Fibroblast of skin of right biceps (primary cell): ENCODE measurements at places on chromosomes 3 and 15.

DNA sequence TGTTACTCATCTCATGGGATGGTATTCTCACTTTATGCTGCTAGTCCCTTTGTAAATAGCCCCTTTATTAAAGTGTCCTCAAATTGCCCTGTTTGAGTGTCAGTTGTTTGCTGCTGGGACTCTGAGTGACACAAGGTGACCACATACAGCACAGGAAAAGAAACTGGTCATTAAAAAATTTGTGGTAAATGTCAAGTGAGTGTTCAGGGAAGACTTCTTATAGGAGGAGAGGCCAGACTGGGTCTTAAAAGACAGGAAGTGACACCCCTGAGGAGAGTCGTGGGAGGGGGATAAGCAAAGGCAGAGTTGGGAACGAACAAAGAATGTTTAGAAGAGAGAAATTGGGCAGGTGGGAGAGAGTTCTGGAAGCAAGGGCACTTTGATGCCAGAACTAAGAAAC, 35.2 kb downstream of the CCR3 start:
- DNase-seq, result no peak

- DNase-seq, result no peak
Measured at GRCh38 chr3:18968120-18968519, 180.2 kb upstream of the KCNH8 start.

DNA sequence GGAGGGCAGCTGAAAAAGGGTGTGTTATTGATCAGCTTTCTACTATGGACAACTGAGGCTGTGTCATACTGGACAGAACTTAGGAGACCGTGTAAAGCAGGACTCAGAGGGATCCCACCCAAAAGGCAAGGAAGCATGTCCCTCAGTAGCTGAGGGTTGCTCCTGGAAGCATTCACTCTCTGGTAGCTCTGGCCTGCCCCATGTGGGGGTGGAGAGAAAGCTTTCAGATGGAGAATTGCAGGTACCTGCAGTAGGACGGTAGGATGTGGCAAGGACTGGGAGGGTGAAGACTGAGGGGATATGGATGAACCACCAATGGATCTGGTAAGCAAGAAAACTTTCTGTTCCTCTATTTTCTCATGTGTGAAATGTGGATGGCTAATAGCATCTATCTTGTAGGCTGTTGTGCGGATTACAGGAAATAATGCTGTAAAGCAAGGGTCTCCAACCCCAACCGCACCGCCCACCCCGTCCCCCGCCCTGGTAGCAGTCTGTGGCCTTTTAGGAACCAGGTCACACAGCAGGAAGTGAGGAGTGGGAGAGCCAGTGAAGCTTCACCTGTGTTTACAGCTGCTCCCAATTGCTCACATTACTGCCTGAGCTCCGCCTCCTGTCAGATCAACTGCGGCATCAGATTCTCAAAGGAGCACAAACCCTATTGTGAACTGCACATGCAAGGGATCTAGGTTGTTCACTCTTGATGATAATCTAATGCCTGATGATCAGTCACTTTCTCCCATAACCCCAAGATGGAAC, 157.7 kb upstream of the PROK2 start:
- DNase-seq, result no peak

- no peak for DNase-seq
Measured at GRCh38 chr3:140170612-140171011, 235.6 kb downstream of the CLSTN2 start.

DNA sequence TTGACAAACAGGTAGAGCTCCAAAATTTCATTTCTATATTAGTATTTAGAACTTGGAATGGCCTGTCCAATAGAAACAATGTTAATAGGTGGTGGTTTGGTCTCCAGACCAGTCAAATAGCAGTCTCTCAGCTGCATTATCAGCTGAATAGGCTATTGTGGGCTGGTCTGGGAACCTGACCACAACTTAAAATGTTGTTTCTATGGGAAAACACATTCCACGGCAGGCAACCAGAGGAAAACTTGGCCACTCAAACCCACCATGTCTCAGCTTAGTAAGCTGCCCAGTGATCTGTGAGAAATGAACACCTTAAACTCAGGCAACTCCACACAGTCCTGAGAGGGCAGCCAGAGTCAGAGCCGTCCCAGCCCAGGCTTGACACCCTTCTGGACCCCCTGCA, 20.4 kb downstream of the FBN1 start:
- DNase-seq, result no peak

DNA sequence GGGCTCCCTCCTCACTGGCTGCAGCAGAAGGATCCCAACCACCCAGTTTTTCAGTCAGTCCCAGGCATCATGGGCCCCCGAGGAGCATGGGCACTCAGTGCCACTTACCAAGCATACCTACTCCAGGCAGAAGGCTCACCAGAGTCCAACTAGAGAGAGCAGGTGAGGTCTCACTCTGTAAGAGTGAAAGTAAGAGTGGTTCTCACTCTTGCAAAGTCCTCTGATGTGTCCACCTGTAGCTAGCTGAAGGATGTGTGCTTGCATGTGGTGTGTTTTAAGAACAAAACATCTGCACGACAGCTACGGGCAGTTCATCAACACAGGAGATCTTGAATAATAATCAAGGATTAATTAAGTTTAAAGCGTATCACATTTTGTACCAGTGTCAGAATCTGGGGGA, 49.7 kb downstream of the CCK start:
- no peak for DNase-seq

GRCh38 chr15:50145451-50145872, 26.4 kb upstream of the ATP8B4 start:
- peak; percentile 86 for DNase-seq

- no peak for DNase-seq
Measured at GRCh38 chr3:121295452-121295851, 250.3 kb downstream of the POLQ start.

DNA sequence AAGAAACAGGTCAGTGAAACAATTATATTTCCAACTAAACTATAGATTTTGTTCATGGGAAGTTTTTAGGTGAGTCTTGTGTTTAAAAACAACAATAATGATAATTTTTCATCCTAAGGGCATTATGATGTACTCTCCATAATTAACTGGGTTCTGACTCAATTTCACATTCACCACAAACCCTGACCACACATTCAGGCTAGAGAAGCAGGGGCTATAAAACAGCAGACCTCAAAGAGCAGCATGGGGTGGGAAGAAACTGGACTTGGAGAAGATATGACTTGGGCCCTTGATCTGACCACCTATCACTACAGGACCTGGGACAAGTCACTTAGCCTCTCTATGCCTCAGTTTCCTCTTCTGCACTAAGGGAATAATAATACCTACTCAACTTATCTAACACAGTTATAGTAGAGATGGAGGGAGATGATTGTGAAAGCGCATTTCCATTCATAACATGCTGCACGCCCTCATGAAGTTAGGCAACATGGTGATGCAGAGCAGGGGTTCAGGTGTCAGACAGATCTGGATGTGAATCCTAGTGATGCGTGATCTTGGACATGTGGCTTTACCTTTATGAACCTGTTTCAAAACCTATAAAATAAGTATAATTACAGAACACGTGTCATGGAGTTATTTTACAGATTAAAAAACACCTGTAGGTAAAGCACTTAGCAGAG, 63.0 kb upstream of the ACP3 start:
- DNase-seq, result peak; percentile 6

GRCh38 chr15:86322629-86323028, 243.0 kb downstream of the AGBL1 start:
- no peak for DNase-seq

GRCh38 chr15:78685159-78685921, 44.3 kb upstream of the CHRNB4 start:
- DNase-seq, result no peak

- DNase-seq, result no peak
Measured at GRCh38 chr3:15198686-15199085, 7.4 kb upstream of the CAPN7 start.

DNA sequence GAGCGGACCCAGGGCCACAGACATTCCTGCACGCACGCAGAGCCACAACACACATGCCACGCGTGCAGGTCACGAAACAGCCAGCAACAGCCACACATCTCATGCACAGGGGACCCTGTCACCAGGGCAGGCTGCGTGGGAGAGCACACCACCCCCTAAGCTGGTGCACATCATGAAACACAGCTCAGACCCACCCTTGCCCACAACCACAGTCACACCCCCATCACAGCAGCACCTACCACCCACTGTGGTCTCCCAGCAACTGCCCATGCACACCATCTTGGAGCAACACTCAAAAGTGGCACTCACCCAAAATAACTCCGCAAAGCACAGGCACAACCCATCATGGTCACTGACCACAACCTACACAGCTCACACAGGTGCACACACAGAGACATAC, 75.7 kb downstream of the OCA2 start:
- DNase-seq, result no peak

GRCh38 chr15:99174567-99175395, 69.9 kb downstream of the SYNM start:
- DNase-seq, result no peak

DNA sequence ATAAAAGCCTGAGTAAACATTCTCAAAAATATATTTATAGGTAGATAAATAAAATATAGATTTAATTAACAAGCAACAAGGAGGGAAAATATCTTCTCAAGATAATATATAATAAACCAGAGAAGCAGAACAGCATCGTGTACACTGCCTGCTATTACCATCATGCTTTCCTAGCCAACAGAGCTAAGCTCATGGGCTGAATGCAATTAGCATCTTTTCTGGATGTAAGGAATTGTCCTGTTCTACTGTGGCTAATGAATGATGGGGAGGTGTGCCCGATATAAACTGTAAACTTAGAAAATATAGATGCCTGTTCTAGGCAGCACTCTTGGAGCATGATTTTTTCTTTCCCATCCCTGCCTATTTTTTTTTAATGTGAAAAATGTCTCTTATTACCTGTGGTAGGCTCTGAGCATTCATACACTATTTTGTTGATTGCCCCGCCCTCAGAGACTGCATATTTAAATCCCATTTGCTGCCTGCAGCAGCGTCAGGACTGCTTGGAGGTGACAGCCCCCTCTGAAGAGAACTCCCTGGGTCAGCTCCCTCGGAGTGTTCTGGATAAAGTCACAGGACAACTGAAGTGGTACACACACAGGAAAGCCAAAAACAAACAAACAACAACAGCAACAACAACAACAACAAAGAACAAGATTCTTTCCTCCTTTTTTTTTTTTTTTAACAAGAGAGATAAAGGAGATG, 312.3 kb downstream of the SATB1 start:
- DNase-seq, result no peak

- peak; percentile 100 for DNase-seq
Measured at GRCh38 chr15:62896969-62897486, 145.5 kb upstream of the TPM1 start.
